ENCODE measurements at places on chromosomes 1 and 21.
A peak's percentile ranks its signal among the peaks of the same experiment; 100 is the strongest.

GRCh38 chr21:28872218-28872617 lies 120.5 kb downstream of the LTN1 start:
- no peak for DNase-seq

- DNase-seq = no peak
Measured at GRCh38 chr21:36828208-36828607, 129.3 kb downstream of the SIM2 start.

GRCh38 chr1:57549300-57549699 lies 125.4 kb upstream of the DAB1 start:
- DNase-seq = no peak

- no peak for DNase-seq
Measured at GRCh38 chr1:92538413-92539061, 51.8 kb upstream of the GFI1 start.

DNA sequence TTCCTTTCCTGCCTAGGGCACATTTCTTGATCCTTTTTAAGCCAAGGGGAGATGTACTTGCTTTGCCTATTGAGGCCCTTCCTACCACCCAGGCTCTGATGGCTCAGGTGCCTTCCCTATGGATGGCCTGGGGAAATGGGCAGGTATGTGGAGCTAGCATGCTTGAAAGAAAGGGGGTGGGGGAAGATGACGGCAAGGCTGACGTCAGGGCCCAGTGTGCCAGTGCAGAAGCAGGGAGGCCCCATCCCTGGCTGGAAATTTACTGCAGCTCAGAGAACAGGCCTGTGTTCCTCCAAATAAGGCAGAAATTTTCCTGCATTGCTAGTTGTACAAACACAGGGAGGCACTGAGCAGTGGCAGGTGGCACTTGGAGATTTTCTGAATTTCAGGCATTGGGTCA lies 453.2 kb upstream of the VAMP3 start:
- no peak for DNase-seq

- DNase-seq = no peak
Measured at GRCh38 chr1:30063621-30064280, 659.6 kb downstream of the MATN1 start.

DNA sequence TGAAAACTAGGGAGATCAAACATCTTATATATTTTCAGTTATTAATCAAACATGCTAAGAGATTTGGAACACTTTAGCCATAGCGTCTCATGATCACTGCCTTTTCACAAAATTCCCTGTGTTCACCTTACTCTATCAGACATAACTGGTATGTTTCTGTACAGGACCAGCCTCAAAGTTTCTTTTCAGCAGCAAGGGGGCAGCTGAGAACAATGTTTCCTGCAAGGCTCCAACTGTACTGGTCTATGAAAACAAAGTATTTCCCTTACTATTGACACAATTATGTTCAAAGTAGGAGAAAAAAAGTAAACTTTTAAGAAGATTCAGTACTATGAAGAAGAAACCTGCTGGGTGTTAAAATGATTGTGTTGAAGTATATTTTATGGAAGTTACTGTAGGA lies 98.5 kb downstream of the ATF6 start:
- no peak for DNase-seq

DNA sequence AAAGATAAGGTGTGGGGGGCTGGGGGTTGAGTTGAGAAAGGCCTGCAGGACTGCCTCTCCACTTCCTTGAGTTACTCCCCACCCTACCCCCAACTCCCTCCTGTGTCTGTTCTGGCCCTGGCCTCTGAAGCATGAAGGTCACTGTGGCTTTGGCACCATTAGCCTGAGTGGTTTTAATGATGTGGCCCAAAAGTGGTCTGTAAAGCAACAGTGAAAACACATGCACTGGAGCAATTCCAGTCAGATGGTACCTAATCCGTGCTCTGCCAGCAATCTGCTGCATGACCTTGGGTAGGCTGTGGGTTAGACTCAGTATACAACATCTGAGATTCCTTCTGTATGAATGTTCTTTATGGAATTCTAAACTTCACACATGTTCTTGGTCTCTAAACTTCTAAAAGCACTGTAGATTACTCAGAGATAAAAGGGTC lies 86.5 kb upstream of the ATP1A1 start:
- no peak for DNase-seq

DNA sequence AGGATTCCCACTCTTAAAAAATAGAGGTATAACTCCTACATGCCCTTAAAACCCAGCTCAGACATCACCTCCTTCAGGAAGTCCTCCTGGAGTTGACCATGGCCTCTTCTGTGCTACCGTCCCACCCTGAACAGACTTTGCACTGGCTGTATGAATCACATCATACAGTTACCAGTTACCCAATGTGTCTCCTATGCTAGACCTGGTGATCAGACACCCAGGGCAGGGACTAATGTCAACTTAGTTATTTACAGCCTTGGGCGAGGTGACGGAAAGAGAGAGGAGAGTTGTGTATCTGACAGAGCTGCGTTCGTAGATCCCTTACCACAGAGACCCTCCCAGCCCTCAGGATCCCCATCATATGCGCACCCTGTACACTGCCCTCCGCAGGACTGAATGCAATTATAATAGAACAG lies 72.7 kb downstream of the SLC66A1 start:
- DNase-seq = no peak

DNA sequence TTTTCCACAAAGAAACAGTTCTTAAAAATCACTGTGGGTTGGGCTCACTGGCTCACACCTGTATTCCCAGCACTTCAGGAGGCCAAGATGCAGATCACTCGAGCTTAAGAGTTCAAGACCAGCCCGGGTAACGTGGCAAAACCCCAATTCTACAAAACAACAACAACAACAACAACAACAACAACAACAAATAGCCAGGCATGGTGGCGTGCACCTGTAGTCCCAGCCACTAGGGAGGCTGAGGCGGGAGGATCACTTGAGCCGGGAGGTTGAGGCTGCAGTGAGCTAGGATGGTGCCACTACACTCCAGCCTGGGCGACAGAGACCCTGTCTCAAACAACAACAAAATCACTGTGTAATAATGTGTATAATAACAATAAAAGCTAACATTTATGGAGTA lies 40.8 kb downstream of the CDCP2 start:
- no peak for DNase-seq

GRCh38 chr1:78334114-78334513 lies 156.7 kb upstream of the PTGFR start:
- DNase-seq = no peak

DNA sequence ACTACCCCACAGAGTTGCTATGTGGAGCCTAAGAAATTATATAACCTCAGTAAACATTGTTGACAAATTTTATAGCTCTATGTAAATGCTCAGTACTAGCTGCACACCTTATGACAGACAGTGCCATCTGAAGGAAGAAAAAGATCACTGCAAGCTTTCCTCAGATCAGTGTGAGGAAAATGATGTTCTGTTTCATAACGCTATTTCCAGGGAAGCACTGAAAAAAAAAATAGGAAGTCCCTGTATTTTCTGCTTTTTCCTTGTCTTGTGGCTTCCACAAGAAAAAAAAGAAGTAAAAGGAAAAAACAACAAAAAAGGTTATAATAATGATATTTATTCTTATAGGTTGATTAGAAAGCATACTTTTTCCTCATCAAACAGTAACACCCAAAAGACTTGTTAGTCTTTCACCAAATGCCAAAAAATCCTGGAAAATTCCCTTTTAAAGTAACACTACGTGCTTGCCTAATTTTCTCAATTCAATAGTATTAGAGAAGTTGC lies 23.2 kb downstream of the LYST start:
- DNase-seq = peak; percentile 37

GRCh38 chr1:205661429-205662134 lies 18.7 kb downstream of the SLC45A3 start:
- DNase-seq = no peak

DNA sequence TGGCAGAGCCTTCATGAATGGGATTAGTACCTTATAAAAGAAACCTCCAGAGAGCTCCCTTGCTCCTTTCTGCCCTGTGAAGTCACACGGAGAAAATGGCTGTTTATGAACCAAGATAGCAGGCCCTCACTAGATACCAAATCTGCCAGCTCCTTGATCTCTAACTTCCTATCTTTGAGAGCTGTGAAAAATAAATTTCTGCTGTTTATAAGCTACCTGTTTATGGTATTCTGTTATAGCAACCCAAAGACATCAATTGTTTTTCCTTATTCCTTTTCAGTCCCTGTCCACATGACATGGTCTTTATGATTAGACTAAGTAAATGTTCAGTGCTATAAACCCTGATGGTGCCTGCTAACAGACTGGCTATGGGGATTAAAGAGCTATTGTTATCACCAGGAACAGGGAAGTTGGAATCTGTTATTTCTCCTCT lies 9.7 kb upstream of the STIL start:
- no peak for DNase-seq

GRCh38 chr1:229427572-229427971 lies 6.3 kb downstream of the ACTA1 start:
- no peak for DNase-seq

DNA sequence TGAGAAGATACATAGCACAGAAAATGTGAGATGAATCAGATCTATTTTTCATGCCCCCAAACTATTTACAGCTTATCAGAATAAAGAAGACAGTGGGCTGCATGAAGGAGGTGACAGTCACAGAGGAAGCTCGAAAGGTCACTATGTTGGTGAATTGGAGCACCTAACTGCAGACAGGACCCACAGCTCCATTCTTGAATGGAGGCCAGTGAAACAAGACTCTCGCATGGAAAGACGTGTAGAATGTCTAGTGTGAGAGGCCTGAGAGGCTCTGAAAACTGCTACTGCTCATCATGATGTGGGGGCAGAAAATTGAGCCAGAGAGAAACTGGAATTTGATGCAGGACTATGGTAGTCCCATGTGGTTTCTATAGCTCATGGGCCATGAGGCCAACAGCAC lies 60.3 kb upstream of the CCDC190 start:
- no peak for DNase-seq

GRCh38 chr1:158830904-158831507 lies at the start of gene MNDA:
MNDA (plus strand) TSS chr1:158831351; CDS start chr1:158842154, 10,803 bp downstream.
- DNase-seq = no peak

DNA sequence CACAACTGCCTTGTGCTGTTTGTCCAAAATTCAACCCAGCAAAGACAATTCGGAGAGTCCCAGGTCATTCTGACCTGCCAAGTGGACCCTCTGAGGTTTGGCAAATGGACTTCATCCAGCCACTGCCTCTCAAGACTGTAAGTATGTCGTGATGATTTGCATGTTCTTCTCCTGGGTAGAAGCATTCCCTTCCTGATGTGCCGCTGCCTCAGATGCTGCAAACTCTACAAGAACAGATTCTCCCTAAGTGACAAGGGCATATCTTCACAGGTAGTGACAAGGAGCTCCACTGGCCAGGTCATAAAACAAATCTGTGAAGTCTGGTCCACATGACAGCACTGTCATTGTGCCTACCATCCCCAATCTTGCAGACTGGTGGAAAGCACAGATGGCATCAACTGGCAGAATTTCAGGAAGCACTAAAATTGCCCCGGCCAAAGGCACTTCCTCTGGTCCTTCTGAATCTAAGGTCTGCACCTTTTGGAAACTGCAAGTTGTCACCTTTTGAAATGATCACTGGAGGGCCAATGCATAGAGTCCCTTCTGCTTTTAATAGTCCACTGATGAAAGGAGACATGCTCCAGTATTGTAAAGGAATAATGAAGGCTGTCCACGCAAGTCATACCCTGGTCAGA lies 27.4 kb downstream of the POFUT2 start:
- DNase-seq = no peak

DNA sequence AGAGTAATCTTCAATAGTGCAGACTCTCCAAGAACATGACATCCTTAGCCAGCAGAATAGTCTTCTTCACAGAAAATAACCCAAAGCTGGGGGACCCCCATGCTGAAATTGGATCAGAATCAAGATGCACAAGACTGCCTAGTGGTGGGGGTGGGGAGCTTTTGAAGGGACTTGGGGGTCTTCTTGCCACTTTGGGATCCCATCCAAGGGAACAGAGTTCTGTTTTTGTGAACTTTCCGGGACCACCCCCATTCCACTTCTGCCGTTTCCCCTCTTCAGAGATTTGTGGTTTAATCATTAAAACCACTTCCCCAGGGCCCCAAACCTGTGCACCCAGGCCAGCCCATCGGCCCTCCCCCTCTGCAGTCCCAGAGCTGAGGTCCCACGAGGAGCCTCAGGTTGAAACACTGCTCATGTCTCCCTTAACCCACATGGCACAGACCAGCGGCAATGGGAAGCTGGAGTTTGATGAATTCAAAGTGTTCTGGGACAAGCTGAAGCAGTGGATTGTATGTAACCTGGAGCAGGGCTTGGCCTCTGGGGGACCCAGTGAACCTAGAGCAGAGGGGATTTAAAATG lies 44.9 kb downstream of the CAPN9 start:
- no peak for DNase-seq

GRCh38 chr21:34639882-34640788 lies 25.2 kb upstream of the RCAN1 start:
- DNase-seq = no peak

DNA sequence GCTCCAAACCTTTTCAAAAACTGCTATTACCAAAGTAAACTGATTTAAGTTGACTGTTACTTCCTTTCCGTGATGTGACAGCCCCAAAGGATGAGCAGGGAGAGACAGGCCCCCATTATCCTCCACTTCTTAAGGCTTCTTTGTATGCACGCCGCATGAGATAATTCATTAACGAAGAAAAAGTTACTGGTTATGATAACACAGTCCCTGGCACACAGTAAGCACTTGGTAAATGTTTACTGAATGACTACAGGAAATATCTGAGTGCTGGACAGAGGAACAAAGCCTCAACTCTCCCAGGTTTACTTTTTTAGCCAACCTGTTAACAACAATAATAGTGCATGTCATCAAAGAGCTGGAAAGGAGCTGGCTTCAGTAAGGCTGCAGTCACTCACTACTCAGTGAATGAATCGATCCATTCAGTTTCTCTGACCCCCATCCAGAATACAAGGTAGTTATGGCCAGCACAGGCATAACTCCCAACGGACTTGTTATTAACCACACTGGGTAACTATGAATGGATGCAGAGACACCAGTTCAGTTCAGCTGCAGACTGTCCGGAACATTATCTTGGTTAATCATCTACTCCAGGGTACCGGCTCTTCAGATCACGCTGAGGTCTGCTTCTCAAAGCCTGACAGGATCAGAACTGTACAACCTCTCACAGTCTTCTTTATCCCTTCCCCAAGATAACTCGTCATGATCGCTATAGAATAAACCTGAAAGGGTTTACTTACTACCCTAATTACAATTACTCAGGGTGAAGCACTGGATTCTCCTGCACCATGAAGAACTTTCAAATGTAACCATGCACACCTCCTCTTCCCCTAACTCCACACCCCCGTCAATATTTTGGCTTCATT lies 58.3 kb downstream of the TGFBR3 start:
- DNase-seq = no peak

- no peak for DNase-seq
Measured at GRCh38 chr1:234960722-234961455, 167.7 kb downstream of the TOMM20 start.
